Jurkat, Clone E6-1 (cell line): ENCODE measurements at places on chromosomes 16 and 17.

- no peak for DNase-seq
Measured at GRCh38 chr17:9148905-9149525, 127.7 kb downstream of the NTN1 start.

- DNase-seq: no peak
Measured at GRCh38 chr17:75428543-75429469, 23.3 kb upstream of the GRB2 start.

DNA sequence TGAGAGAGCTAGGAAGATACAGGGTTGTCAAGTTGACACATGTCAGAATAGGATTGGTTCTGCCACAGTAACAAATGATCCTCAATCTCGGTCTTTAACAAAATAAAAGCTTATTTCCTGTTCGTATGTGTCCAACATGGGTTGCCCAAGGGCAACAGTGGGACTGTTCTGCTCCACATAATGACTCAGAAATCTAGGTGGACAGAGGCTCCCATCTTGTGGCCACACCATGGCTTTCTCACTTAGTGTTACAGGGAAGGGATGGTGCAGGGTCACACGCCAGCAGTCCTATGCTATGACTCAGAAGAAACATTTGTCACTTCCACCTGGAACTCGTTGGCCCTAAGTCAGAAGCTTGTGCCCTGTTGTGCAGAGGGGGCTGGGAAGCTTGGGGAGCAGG, 364.9 kb downstream of the SNX29 start:
- no peak for DNase-seq

DNA sequence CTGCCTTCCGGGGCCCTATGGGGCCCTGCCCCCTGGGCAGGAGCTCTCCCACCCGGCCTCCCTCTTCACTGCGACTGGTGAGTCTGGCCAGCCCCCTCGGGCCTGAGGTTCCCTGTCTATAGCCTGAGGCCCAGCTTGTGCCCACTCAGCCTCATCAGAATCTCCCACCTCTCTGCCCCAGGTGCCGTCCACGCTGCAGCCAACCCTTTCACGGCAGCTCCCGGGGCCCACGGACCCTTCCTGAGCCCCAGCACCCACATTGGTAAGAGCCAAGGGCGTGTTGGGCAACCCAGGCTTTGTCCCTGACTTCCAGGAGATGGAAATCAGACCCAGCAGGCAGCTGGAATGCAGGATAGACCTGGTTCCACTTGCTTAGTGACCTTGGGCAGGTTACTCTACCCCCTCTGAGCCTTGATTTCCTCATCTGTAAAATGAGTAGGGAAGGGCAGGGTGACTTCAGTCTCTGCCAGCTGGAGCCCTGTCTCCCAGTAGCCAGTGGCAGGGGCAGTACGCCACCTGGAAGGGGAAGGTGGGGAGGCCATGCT, 9.2 kb downstream of the FBRS start:
- DNase-seq: no peak

DNA sequence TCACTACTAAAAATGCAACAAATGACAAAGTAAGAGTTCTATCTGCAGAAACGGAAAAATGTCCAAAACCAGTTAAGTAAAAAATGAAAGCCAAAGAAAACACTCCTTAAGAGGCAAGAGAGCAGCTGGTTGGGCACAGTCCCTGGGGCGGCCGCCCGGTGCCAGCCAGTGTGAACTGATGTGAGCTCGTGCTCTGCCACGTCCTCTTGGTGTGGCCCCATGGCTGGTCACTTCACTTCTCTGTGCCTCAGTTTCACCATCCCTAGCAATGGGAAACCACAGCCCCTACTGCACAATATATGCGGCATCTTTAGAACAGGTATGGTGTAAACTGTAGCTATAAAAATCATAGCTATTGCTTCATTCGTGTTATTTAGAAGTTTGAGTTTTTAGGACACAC, 21.2 kb downstream of the USP36 start:
- DNase-seq: no peak

DNA sequence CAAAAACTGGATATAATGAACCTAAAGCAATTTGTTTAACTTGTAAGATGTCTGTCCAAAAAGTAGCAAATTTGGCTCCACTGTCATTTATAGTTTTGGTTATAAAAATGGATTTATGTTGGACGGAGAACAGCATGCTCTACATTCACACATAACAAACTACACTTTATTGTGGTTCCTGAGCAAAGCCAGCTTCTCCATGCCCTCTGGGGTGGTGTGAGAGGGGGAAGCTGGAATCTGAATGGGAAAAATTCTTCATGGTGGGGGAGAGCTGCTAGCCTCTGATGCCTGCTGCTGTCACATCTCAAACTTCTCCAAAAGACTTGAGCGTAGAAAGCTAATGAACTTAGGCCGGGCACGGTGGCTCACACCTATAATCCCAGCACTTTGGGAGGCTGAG, 9.8 kb upstream of the METTL9 start:
- DNase-seq: no peak

- peak; percentile 72 for DNase-seq
Measured at GRCh38 chr16:86044881-86045590, 146.1 kb downstream of the IRF8 start.

- no peak for DNase-seq
Measured at GRCh38 chr17:29927546-29927945, 2.5 kb downstream of the SSH2 start.

DNA sequence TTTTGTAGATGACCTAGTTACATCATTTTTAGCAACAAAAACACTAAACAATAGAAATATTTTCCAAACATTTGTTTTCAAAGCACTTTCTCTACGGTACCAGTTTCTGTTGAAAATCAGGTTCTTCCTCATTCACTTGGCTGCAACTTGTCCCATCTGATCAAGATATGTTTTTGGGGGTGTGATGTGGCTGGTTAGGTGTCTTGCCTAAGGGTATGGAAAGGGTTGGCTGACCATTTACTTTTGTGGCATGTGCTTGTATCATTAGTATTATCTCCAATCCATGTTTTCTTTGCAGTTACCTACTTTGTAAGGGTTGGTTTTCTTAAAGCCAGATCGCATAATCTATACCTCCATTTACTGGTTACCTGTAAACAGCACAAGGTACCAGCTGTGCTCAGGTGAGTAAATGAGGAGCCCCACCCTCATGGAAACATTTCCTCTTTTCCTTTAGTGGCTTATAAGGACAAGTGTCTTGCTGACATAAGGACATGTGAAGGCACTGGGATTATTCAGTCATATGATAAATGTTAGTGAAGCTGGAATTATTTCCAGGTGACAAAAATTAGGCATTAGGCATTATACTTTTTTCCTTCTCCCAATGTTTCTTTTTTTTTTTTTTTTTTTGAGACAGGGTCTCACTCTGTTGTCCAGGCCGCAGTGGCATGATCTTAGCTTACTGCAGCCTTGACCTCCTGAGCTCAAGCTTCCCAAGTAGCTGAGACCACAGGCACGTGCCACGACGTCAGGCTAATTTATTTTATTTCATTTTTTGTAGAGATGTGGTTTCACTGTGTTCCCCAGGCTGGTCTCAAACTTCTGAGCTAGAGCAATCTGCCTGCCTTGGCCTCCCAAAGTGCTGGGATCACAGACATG, 162.0 kb downstream of the CCDC182 start:
- DNase-seq: no peak

GRCh38 chr16:26178298-26178697, 486.5 kb downstream of the HS3ST4 start:
- no peak for DNase-seq

GRCh38 chr17:48012151-48012520, 25.5 kb downstream of the COPZ2 start:
- peak; percentile 78 for DNase-seq

DNA sequence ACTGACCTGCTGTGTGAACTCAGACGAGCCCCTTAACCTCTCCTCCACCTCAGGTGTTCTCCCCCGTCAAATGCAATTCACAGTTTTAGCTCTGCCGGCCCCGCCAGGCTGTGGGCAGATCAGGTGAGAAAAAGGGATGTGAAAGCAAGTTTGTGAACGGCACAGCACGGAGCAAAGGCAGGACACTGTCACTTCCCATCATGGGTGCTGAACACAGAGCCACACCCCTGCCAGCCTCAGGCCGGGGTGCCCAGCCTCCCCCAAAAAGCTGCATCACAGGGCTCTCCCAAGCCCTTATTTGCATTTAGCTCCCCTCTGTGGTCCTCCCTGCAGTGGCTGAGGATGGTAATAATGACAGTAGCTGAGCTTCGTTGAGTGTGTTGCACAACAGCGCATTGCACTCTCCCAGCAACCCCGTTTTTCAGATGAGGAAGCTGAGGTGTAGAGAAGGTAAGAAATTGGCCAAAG, 88.8 kb upstream of the TNRC6C start:
- DNase-seq: no peak

DNA sequence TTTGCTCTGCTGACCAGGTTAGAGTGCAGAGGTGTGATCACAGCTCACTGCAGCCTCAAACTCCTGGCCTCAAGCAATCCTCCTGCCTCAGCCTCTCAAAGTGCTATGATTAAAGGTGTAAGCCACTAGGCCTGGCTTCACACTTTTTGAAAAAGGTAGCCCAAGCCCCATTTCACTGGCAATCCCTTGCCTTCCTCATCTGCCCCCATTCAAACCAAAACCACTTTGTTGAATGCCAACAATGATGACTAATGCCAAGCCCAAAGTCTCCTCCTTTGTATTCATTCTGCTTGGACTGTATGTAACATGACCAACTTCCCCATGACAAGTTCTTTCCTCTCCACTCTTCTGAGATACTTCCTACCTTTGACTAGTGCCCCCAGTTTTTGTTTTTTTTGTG, 33.1 kb downstream of the N4BP1 start:
- no peak for DNase-seq

GRCh38 chr16:4683255-4684057, 9.9 kb upstream of the NUDT16L1 start:
- no peak for DNase-seq

- DNase-seq: no peak
Measured at GRCh38 chr17:78999947-79000395, 9.6 kb downstream of the CANT1 start.

GRCh38 chr17:81651692-81652091, 4.7 kb downstream of the PDE6G start:
- no peak for DNase-seq

- no peak for DNase-seq
Measured at GRCh38 chr16:65876056-65876408, 490.5 kb upstream of the CDH5 start.

DNA sequence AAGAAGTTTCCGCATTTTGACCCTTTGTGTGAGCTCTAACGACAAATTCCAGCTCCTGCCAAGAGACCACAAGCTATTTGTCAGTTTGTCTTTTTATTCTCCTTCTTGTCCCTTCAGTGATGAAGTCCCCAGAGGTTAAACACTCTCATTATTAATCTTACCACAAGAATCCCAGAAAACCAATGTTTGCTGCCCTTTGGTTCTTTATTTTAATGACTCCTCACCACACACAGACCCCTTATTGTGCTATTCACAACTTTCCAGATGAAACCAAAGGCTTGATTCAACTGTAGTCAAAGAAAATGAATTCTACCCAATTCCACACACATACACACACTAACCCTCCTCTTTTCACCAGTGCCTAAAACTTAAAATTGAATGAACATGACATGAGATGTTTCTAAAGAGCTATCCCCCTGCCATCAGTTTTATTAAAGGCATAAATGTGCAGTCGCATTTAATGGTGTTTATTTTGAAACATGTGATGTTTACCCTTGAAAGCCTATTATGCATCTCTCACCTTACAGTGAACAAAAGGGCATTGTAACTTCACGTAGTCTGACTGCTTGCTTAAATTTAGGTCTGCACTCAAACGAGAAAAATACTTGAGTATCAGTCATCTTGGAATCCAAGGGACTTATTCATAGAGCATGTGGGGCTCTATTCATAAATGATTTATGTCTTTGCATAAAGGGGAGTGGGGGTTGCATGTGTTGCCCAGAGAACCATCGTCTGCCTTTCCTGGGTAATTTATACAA, 44.1 kb downstream of the PCTP start:
- DNase-seq: no peak

DNA sequence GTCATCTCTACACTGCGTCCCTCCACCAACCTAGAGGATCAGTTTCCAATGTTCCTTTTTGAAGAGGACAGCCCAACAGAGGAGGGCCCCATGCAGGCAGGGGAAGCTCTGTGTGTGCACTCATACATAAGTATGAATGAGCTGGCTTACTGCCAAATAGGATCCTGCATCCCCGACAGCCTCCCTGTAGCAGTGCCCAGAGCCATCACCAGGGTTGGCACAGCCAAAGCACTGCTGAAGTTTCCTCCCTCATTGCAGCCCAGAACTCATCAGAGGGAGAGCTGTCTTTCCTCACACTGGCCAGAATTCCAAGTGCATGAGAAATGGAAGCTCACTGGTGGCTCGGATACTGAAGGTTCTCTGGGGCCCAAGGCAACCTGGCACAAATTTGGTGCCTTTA, 114.4 kb downstream of the ASIC2 start:
- no peak for DNase-seq

- DNase-seq: no peak
Measured at GRCh38 chr17:77796176-77796860, 162.2 kb upstream of the TNRC6C start.

- DNase-seq: peak; percentile 93
Measured at GRCh38 chr17:66426397-66427033, 124.1 kb downstream of the PRKCA start.

- no peak for DNase-seq
Measured at GRCh38 chr17:30246460-30246859, 11.0 kb upstream of the SLC6A4 start.

DNA sequence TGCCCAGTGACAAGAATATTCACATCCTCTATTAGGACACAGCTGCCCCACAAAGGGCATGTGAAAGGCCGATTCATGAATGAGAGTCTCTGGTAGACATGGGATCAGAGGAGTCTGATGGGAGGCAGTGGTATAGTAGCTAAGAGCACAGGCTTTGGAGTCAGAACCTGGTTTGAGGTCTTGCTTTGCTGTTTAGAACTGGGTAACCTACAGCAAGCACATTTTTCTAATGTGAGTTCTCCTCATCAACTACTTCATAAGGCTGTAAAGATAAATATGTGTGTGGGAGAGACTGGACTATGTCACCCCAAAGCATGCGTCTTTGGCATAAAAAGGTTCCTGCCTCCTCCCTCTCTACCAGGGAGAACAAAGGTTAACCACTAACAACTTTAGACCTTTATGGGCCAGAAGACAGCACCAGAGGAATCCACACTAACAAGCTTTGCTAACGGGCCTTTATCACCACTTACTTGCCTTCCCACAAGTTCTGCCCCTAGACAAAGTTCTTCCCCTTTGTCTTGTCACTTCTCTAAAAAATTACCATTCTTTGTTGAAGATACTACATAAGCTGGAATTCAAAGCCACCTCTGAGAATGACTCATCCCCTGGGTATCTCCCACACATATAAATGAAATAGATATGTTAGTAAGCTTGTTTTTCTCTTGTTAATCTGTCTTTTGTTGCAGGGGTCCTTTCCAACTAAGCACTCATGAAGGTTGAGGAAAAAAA, 21.1 kb downstream of the CDR2 start:
- no peak for DNase-seq
